ENCODE measurements at places on chromosomes 3 and 15.
A peak's percentile ranks its signal among the peaks of the same experiment; 100 is the strongest.

DNA sequence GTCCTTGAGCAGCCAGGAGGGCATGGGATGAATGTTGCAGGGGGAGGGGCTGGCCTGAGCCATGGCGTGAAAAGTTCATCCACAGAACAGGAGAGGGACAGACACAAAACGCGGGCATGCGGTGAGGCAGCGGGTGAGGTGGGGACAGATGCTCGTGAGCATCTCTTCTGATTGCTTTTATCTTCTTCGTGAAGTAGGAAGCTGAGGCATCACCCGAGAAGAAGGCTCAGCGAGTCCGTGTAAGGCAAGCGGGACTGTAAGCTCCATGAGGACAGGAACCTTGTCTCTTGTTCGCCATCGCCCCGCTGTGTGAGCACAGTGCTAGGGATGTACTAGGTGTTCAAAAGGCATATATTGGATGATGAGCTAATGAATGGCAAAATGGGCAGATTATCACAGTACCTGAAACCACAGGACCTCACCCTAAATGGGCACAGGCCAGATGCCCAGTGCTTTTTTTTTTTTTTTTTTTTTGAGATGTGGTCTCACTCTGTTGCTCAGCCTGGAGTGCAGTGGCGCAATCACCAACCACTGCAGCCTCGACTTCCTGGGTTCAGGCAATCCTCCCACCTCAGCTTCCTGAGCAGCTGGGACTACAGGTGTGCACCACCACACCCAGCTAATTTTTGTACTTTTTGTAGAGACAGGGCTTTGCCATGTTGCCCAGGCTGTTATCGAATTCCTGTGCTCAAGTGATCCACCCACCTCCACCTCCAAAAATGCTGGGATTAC lies 46.8 kb downstream of the CPN2 start:
- peak; percentile 63 for DNase-seq

DNA sequence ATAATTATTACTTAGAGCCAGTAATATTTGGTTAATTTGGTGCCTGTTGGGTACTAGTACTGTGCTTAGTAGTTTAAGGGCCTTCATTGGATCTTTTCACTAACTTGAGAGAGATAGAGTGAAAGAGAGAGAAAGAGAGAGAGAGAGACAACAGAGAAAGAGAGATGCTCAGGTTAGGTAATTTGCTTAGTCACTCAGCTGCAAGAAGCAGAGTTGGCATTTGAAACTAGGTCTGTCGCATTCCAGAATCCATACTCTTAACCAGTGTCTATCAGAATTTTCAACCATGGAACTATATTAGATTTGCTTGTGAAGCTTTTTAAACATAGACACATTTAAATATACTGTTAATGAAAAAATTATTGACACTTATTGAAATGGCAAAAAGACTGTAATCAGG lies 31.1 kb upstream of the NUDT16 start:
- DNase-seq: no peak

DNA sequence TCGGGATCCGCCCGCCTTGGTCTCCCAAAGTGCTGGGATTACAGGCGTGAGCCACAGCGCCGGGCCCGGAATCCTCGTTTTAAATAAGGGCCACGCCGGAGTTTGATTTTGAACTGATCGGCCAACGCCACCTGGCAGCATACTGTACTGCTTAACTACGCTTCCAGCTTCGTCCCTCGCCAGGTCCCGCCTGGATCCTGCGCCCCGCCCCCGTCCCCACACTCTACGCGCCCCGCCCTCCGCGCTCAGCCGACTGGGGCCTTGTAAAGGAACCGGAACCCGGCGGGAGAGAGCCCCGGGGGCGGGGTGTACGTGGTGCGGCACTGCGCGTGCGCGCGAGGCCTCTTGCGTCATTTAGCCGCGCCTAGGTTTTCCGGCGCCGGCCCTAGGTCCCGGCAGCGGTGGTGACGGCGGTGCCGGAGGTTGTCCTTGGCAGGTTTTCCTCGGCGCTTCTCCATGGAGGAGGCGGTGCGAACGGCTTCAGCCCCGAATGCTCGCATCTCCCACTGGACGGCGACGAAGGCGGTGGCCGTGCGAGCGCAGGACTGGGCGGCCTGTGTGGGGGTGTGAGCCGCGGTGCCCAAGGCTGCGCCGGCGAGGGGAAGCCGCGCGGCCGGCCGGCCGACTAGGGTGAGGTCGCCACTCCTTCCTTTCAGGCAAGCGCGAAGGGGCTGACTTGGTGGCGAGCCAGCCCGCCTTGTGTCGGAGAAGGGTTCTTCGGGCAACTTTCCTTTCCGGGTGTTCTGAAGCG lies at the start of gene NIPA2:
NIPA2 (plus strand) TSS at position 375 of the 751 bp plus-strand sequence. CDS start 13,066 bp downstream, outside the sequence.
- peak; percentile 95 for DNase-seq

DNA sequence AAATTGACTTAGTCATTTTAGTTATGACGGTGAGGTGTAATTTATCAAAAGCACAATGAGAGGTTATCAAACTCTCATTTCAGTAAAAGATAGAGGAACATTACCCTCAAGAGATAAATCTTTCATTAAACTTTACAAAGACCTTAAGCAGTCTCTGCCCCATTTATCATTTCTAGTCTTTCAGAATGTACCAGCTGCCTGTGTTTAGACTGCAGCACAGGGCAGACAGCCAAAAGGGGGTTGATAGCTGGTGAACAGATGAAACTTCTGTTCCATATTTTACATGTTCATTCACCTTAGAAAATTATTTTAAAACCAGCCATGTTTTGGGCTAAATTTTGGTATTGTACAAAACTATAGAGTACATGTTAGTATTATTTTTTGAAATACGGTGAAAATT lies 514.6 kb upstream of the CNTN3 start:
- no peak for DNase-seq

- DNase-seq: no peak
Measured at GRCh38 chr3:126850370-126851085, 132.4 kb upstream of the PLXNA1 start.

DNA sequence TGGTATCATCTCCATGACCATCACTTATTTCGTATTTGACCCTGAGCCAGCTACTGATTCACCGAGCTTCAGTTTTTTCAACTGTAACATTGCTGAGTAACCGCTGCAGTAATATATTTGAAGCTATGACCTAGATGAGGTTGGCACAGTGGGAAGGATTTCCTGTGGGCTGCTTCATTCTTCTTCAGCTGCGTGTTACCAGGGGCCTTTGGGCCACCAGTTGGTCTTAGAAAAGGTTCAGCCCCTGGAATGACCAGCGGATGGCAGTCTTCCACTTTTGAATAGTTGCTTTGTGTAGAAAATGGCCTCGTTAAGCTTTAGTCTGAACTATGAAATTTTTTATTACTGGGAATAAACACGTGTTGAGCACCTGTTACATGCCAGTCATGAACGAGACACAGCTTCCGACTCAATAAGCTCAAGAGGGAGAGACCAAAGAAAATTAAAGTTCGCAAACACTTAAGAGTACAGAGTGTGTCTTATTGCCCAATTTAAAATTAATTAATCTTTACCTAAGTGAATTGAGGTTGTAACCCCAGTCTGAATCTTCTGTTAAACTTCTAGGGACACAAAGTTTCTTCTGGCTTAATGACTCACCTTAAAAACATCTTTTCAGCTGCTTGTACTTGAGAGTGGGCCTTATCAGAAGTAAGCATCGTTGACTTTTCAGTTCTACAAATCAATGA lies 57.6 kb upstream of the NR2E3 start:
- DNase-seq: peak; percentile 24

DNA sequence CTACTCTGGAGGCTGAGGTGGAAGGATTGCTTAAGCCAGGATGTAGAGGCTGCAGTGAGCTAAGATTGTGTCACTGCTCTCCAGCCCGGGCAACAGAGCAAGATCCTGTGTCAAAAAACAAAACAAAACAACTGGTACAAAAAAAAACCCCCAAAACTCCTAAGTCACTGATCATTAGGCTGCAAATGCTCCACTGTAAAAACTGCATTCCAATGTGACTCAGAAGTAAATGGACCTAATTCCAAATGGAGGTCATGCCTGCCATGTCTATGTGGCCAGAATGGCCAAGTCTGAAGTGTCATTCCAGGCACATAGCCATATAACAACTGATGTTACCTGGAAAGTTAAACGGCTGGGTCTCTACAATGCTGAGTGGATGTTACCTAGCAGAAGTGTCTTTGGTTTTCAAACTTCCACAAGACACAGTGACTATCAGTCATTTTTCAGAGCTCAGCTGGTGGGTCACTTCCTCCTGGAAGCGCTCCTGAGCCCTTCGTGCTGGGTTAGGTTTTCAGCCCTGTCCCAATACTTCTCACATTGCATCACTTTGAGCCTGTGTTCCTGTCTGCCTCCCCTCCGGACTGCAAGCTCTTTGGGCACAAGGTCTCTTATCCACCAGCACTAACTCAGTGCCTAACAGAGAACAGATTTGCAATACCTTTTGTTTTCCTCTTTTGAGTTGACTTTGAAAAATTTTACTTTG lies 10.6 kb downstream of the FSTL1 start:
- DNase-seq: no peak

- DNase-seq: no peak
Measured at GRCh38 chr3:124274051-124274450, 282.1 kb upstream of the ROPN1 start.

- DNase-seq: no peak
Measured at GRCh38 chr3:13200465-13200864, 127.2 kb upstream of the IQSEC1 start.

GRCh38 chr3:194296454-194297263 lies 54.5 kb downstream of the CPN2 start:
- DNase-seq: no peak

DNA sequence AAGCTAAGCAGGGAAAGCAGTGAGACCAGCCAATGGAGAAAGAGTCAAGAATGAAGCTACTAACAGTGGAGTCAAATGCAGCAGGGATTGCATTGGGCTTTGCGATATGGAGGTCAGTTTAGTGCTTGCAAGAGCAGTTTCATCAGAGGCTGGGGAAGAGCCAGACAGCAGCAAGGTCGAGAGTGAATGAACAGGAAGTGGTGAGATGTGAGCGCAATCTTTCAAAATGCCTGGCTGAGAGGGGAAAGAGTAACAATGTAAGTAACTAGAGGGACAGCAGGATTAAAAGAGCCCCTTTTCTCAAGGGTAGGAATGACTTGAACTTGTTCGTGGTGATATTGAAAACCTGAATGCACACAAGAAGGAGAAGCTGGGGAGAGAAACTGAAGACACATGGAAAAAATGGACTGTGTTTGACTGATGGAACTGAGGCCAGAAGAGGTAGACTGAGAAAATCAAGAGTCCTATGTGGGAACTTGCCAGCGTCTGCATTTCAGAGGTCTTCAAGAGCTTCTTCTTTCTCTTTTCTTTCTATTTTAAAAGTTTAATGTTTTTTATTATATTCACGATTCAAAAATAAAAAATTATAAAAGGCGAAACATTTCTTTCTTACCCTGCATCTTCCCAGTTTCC lies 30.6 kb upstream of the GPR160 start:
- DNase-seq: peak; percentile 79

- DNase-seq: no peak
Measured at GRCh38 chr3:105409364-105409763, 42.7 kb downstream of the ALCAM start.

- DNase-seq: no peak
Measured at GRCh38 chr3:103991-104390, 92.6 kb upstream of the CHL1 start.

DNA sequence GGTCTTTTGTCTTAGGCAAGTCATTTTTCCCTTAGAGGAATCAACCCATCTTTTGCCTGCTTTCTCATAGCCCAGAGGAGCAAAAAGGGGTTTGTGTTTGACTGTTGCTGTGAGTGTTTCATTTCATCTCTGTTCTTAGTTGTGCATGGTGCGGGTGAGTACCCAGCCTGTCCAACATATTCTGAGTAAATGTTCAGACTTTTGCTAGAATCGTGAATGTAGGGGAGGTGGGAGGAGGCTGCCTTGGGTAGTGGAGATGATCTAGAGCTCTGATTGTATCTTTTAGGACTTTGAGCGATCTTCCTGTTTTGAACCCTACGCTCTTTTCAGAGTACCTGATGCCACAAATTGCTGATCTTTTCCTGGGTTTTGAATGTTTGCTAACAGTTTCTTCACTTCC lies 123.1 kb downstream of the ZNF609 start:
- DNase-seq: no peak

GRCh38 chr3:105394177-105394576 lies 27.5 kb downstream of the ALCAM start:
- DNase-seq: no peak

GRCh38 chr3:175426805-175427204 lies 567.7 kb downstream of the NAALADL2 start:
- DNase-seq: no peak

GRCh38 chr3:109071350-109072142 lies 46.4 kb downstream of the MORC1 start:
- no peak for DNase-seq

DNA sequence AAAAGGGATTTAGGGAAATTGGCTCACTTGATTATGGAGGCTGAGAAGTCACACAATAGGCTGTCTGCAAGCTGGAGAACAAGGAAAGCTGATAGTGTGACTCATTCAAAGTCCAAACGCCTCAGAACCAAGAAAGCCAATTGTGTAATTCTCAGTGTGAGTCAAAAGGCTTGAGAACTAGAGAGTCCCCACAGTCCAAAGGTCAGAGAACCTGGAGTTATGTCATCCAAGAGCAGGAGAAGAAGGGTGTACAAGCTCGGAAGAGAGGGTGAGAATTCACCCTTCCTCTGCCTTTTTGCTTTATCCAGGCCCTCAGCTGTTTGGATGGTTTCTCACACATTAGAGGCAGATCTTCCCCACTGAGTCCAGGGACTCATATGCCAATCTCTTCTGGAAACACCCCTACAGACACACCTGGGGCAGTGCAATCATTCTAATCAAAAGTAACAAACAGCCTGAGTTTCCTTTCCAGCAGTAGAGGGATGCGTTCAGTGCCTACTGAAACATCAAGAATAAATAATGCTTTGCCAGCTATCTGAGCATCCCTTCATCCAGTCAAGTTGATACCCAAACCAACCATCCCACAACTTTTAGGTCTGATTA lies 271.5 kb downstream of the SATB1 start:
- no peak for DNase-seq

GRCh38 chr3:159280386-159281191 lies 478.7 kb downstream of the MFSD1 start:
- no peak for DNase-seq

- peak; percentile 54 for DNase-seq
Measured at GRCh38 chr3:88219138-88219792, 69.5 kb downstream of the C3orf38 start.

GRCh38 chr3:27653803-27654558 lies 68.1 kb downstream of the EOMES start:
- no peak for DNase-seq

GRCh38 chr3:132351222-132351806 lies 34.1 kb downstream of the ACP3 start:
- no peak for DNase-seq

DNA sequence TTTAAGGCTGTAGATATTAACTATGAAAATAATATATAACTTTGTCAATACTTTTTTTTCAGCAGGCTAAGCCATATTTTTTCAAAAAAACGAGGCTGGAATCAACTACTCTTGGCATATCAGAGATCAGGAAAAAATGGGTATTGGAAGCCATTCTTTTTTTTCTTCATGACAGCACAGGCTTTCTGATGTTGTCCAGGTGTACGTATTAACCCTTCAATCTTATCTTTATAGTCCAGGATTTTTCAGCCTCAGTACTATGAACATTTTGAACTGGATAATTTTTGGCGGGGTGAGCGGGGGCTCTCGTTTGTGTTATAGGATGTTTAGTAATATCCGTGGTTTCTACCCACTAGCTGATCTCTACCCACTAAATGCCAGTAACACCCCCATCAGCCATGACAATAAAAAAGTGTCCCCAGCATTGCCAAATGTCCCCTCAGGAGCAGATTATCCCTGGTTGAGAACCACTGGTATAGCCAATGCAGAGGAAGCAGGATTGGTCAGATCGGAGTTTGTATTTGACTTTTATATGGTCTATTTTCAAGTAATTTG lies 52.0 kb downstream of the PLCL2 start:
- DNase-seq: peak; percentile 56

GRCh38 chr3:85161544-85161943 lies 202.8 kb downstream of the CADM2 start:
- DNase-seq: no peak

All from Jurkat, Clone E6-1 (cell line).